ENCODE measurements at places on chromosomes 1 and 21.
A peak's percentile ranks its signal among the peaks of the same experiment; 100 is the strongest.

DNA sequence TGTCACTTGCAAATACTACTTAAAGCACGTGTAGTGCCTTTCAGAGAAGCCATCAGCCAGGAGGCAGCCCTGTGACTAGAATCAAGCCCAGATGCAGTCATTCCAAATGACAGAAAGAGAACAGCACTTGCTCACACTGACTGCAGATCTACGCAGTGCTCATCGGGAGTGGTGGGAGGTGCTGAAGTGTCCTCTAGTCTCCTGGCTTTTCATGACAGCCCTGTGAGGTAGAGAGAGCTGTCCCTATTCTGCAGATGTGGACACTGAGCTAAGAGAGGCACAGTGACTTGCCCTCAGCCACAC lies 62.3 kb upstream of the EDN2 start:
- DNase-seq, result no peak

GRCh38 chr1:202047977-202048376 lies 37.6 kb downstream of the ELF3 start:
- no peak for DNase-seq

- DNase-seq, result no peak
Observed at GRCh38 chr21:46021978-46022544, 40.5 kb downstream of the COL6A1 start.

DNA sequence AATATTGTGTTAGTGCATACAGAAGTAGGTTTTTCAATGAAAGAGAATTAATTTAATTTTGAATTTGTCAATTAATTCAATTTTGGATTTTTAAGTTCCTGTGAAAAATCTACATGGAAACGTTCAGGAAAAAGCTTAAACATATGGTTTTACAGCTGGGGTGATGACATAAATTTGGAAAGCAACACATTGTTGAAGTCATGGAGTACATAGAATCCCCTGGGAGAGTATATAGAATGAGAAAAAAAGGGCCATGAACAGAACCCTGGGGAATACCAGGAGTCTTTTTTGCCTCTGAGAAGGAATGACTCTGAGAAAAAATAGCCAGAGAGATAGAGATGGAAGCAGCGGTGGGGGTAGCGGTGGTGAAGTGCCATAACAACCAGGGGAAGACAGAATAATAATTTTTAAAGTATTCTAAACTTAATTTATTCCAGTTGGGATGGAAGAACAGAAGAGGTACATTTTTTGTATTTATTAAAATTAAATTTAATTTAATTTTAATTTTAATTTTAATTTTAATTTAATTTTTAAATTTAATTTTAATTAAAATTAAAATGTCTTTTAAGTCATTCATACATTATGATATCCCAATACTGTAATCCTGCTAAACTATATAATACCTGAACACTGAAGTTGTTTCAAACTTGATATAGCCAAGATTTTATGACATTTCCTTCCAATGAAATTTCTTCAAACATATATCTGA lies 48.9 kb downstream of the NME7 start:
- no peak for DNase-seq

DNA sequence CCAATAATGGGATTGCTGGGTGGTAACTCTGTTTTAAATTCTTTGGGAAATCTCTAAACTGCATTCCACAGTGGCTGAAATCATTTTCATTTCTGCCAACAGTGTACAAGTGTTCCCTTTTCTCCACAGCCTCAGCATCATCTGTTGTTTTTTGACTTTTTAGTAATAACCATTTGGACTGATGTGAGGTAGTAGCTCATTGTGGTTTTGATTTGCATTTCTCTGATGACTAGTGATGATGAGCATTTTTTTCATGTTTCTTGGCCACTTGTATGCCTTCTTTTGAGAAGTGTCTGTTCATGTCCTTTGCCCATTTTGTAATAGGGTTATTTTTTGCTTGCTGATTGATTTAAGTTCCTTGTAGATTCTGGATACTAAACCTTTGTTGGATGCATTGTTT lies 131.9 kb upstream of the B3GALT2 start:
- no peak for DNase-seq

- DNase-seq, result peak; percentile 26
Observed at GRCh38 chr1:158819461-158820443, 11.4 kb upstream of the MNDA start.

DNA sequence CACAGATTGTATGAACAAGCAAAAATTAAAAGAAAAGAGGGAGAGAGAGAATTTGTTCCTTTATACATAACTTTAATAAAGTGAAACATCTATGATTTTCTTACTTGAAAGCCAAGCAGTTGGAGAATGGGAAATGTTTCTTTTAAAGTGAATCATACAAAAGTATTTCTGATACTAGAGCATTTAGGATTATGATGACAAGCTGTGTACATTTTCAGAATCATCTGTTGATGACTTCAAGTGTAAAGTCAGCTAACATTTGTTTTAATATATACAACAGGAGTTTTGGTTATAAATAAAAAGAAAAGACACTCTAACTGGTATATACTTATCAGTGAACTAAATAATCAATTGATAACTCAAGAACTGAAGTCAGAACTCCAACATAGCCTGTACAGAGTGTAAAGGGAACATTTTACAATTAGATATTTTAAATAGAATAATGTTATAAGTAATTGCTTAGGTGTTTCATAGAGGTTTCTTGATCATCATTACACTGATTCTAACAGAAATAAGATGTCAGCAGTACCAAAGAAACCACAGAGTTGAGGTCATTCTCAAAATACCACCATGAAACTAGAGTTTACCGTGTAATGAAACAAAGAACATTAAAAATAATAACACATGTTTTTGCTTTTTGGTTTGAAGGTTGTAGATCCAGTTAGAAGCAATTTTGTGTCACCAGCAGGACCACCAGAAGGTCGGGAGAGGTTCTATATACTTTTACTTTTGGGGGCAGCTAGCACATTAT lies 103.4 kb downstream of the COL24A1 start:
- DNase-seq, result no peak

DNA sequence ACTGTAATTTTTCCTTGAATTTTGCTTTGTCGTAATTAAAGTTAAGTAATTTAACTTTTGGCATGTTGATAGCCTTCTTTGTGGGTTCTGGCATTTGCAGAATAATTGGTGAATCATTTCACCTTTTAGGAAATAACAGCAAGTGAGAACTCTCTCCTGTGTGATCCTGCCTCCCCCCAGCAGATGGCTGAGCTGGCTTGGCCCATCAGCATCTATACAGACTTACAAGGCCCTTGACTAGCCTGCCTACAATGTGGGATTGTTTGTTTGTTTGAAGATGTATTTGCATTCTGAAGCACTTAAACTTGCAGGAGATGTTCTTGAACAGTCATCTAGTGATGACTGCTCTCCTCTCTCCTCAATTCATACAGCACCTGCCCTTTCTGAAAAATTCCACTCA lies 55.9 kb downstream of the MACO1 start:
- DNase-seq, result no peak

GRCh38 chr1:222009105-222009730 lies 267.3 kb upstream of the DUSP10 start:
- DNase-seq, result no peak

DNA sequence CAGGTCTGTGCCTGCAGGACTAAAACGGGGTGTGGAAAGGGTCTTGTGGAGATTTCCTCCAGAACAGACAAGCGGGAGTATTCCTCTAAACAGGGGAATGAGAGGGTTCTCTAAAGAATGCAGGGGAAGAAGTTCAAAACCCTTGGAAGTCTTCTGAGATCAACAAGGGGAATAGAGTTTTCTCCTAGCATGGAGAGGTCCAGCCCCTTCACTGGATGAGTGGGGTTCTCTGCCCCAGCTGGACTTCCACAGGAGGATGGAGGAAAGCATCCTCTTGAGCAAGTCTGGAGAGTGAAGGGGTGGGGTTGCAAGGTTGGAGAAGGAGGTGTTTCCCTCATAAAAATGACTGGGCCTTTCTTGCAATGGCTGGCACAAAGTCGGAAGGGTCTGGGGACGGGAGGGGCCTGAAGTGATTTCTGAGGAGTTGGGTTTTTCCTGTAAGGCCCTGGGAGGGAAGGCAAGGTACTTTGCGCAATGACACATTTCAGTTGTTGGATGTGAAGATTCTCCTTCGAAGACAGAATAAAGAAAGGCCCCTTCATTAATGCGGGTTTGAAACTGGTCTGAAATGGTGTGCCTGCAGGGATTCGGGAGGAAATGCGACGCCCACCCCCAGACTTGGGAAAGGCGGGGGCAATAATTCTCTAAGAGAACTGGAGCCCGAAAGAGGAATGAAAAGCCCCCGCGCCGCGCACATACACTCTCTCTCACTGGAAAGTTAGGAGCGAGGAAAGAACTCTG lies 884 bp downstream of the SPATA6 start:
- no peak for DNase-seq

GRCh38 chr1:165988275-165988674 lies 160.9 kb downstream of the UCK2 start:
- DNase-seq, result no peak

- DNase-seq, result no peak
Observed at GRCh38 chr21:33831962-33832659, 83.5 kb downstream of the ATP5PO start.

GRCh38 chr1:17067465-17068240 lies 13.8 kb upstream of the SDHB start:
- no peak for DNase-seq

- DNase-seq, result no peak
Observed at GRCh38 chr1:53957194-53957818, 11.2 kb downstream of the LRRC42 start.

GRCh38 chr1:231160895-231161666 lies 777 bp upstream of the TRIM67 start:
- DNase-seq, result no peak

DNA sequence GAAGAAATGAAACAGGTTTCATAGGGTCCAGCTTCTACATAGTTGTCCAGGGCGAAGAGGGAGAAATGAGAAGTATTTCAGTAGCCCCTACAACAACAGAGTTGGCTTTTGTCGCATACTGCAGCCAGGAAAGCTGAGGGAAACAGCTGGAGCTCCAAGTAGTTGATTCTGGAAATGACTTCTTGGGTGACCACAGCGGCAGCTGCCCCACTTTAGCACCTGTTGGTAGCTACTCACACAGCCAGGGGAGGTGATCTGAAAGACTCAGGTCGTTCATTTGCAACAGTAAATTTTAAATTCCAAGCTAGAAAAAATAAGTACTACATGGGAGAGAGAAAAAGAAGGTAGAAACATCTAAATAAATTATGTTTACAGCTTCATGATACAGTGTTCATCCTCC lies 2.3 kb downstream of the TTC13 start:
- DNase-seq, result no peak

DNA sequence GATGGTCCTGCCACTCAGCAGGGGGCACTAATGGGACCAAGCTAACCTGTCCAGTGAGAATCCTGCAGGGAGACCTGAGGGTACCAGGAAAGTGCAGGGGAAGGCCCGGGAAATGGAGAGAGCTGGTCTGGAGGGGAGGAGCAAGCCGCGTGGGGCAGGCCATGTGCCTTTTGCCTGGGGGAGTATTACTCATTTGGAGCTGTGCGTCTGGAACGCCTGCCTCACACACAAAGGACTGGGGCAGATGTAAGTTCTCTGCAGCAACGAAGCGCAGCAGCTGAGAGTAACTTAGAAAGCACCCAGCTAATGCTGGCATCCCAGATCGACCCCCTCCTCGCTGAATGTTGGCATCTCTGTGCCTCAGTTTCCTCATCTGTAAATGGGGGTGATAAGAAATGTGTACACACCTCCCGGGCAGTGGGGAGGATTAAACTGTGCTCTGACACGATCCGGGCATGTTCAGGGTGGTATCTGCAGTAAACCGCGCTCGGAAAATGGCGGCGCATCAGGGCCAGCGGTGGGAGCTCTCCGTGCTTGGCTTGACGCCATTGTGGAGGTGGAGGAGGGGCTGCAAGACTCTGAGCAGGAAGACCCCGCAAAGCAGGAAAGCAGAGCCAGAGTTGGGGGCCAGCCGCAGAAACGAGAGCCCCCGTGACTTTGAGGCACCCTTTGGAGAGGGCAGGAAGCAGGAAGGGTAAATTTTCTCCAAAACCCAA lies 212.5 kb downstream of the NPHP4 start:
- DNase-seq, result no peak

DNA sequence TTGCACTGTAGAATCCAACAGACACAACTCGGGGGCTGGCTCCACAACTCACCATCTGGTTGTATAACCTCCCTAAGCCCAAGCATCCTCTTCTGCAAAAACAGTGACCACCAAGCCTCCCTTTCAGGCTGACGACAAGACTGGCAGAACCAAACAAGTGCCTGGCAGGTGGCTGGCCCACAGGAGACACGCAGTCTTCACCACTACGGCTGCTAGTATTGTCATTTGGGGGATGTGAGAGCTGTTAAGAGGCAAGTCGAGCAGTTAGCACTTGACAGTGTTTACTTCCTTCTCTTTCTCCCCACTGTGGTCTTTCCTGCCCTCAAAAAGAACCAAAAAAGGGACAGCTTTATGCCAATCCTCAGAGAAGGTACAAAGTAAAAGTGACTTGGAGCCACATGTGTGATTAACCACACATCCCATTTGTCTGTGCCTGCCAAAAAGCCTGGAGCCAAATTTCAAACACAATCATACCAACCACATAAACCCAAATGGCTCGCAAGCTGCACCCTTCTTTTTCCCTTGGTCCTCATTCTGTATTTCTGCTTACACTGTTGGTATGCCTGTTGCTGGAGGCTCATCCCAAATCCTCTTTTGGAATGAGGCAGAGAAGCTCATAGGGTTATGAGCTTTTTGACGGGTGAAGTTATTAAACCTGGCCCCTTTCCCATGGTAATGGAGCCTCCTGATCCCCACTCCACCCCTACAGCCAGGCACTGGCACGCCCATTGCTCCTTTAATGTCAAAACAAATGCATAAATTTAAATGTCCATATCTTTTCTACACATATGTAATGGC lies 94.1 kb downstream of the TGFBR3 start:
- DNase-seq, result no peak

DNA sequence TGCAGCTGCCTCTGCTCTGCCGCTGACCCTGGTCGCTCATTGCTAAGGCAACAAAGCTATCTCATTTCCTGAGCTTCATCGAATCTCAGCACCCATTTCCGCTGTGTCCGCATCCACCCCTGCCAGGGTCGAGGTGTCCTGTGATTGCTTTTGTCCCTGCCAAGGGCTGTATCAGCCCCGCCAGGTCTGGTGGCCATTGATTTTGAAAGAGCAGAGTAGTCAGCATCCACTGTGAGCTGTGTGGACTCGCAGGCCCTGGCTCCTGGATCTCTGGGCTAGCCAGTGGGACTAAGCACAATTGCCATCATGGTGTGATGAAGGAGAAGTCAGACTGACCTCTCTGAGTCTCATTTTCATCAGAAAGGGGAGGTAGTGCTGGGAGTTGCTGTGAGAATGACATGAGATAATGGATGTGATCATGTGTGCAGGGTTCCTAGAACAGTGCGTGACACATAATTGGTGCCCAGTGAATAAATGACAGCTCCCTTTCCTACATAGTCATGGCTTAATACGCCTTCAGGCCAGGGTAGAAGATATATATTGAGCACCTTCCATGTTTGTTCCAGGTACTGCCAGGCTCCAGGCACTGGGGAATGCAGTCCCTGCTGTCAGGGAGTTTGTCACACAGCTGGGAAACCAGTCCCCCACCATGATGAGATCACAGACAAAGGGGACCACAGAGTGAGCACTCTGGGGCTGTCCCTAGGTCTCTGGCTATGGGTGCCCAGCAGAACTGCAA lies 32.1 kb downstream of the NAV1 start:
- no peak for DNase-seq
